Activated CD4-positive, alpha-beta T cell treated with anti-CD3 and anti-CD28 coated beads for 36 hours (primary cell): ENCODE measurements at places on chromosomes 7 and 10. TPM values are rescaled to one million over a fixed set of nuclear protein-coding genes. Genes with fewer than 3 reads are reported as not detected.

Gene PLXDC2
- not detected for total RNA-seq

Gene MAP3K8
- total RNA-seq: 22.9 TPM

Gene PAPOLB
- total RNA-seq: not detected

DNA sequence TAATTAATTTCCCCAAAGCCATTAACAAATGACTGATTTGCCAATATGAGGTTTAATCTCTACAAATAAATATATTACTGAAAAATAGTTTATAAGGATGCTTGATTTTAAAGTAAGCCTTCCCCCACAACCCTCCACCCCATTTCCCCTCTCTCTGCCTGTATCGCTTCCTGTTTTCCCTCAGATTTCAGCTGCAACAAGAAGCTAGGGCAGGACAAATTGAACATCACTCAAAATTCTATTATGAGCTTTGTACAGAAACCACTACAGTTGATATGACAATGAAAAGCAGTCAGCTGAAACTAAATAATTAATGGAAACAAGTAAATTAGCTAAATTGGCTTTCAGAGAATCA lies 109.0 kb upstream of the SP4 start:
- no peaks in the 10 kb centered on the region for H3K27me3 ChIP-seq
- DNase-seq: no peak

- H3K27ac ChIP-seq: no peak overlapping the region
- H3K4me1 ChIP-seq: no peaks in the 10 kb centered on the region
- peaks cover 14% of the 10 kb centered on the region for H3K36me3 ChIP-seq
- DNase-seq: no peak
Observed at GRCh38 chr10:68796605-68797004, 30.7 kb upstream of the STOX1 start.

DNA sequence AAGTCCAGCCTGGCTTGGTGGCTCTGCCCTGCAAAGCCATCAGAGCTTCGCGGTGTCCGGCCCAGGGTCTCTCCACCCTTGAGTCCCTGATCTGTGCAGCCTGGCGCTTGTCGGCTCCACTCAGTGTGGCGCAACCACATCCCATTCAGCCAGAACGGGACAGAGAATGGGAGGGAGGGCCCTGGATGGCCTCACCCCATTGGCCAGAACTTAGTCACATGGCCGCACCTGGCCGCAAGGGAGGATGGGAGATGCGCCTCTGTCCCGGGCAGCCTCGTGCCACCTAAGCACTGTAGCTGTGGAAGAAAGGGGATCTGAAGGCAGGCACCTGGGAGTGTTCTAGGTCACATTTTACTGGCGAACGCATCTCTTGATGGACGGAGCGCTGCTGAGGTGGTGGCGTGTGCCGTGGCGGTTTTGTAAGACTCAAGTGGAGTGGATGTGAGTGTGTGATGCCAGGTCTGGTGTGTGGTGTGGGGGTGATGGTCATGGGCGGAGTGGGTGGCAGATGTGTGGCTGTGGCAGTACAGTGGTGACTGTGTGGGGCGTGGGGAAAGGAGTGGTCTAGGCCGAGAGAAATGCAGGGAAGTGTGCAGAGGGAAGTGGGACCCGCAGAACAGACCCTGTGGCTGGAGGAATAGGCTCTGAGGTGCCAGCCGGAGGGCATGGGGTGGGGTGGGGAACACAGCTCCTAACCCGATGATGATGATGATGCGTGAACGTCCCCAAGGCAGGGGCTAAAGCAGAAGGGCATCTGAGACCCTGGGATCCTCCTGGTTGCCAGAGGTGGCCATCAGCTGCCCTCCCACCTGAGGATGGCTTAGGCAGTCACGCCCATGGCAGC lies 19.0 kb downstream of the CLEC2L start:
- H3K4me3 ChIP-seq: no peak overlapping the region
- no peak for DNase-seq
- H3K27ac ChIP-seq: no peak overlapping the region

GRCh38 chr10:34764472-34764946 lies 50.6 kb downstream of the PARD3 start:
- no peak for DNase-seq
- no peaks in the 10 kb centered on the region for H3K36me3 ChIP-seq
- H3K4me3 ChIP-seq: no peak overlapping the region
- H3K27ac ChIP-seq: no peak overlapping the region
- H3K4me1 ChIP-seq: no peaks in the 10 kb centered on the region

DNA sequence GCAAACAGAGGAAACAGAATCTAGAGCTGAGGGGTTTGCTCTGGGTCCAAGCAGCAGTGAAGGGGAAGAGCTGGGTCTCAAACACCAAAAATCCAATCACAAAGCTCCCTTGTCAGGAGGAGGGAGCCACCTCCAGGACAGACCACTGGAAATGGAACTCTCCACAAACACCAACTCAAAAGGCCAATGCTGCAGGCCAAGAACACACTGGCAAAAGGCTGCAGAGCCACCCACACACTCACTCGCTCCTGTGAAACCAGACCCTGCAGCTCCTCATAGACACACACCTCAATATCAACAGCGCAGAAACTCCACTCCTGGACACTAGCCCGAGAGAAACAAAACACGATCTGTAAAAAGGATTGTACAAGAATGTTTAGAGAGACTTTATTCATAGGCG lies 213.5 kb downstream of the PTPRN2 start:
- H3K27me3 ChIP-seq: peaks cover 6% of the 10 kb centered on the region
- DNase-seq: no peak
- no peak overlapping the region for H3K27ac ChIP-seq
- H3K4me3 ChIP-seq: no peak overlapping the region
- H3K4me1 ChIP-seq: peaks cover 9% of the 10 kb centered on the region
- no peaks in the 10 kb centered on the region for H3K36me3 ChIP-seq

DNA sequence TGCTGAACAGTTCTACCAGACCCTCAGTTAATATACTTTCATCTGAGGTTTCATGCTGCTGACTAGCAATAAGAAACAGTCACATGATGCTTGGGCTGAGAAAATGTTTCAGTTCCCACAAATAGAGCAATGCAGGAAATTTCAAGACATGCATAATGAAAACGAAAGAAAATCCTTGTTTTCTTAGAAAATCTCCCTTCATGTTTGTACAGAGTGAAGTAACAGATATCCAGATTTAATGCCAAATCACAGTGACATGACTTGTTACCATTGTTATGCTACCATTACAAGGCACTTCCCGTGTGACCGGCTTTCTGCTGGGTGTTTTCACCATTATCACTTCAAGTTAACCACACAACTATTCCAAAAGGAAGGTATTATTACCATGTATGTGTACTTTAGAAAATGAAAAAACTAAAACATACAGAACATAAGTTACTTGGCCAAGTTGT lies 121.7 kb downstream of the DOCK4 start:
- H3K4me3 ChIP-seq: no peak overlapping the region
- peaks cover 3% of the 10 kb centered on the region for H3K4me1 ChIP-seq
- H3K27me3 ChIP-seq: peaks cover 14% of the 10 kb centered on the region
- no peak overlapping the region for H3K27ac ChIP-seq
- no peak for DNase-seq
- no peaks in the 10 kb centered on the region for H3K36me3 ChIP-seq
